Thoracic aorta endothelial cell (primary cell): ENCODE measurements at places on chromosomes 16 and 17. TPM values are rescaled to one million over a fixed set of nuclear protein-coding genes. Genes with fewer than 3 reads are reported as not detected.

Gene SETD6
- total RNA-seq: 11.1 and 12.4 TPM in 2 replicates

Gene RNF43
- 0.66 TPM in 1 of 2 replicates, not detected in the other for total RNA-seq

Gene FMNL1
- total RNA-seq: 0.93 and 1.1 TPM in 2 replicates

Gene CISD3
- 3.2 and 4.6 TPM in 2 replicates for total RNA-seq

Gene TMC7
- total RNA-seq: 4.2 and 5.6 TPM in 2 replicates

Gene TMEM114
- total RNA-seq: not detected in 2 replicates

Gene ARL4D
- total RNA-seq: 5.3 and 5.5 TPM in 2 replicates

Gene FBXL19
- 20.6 and 33.5 TPM in 2 replicates for total RNA-seq

Gene TMED6
- 0.13 and 0.14 TPM in 2 replicates for total RNA-seq

Gene LDHD
- 0.72 and 0.80 TPM in 2 replicates for total RNA-seq

Gene C16orf54
- total RNA-seq: not detected in 2 replicates

Gene TRAPPC1
- total RNA-seq: 45.9 and 46.4 TPM in 2 replicates

Gene PTX4
- total RNA-seq: not detected in 2 replicates

Gene KRTAP2-2
- not detected in 2 replicates for total RNA-seq

Gene CMTM2
- not detected in 2 replicates for total RNA-seq

Gene CCL7
- 0.29 and 0.53 TPM in 2 replicates for total RNA-seq

Gene CCL3
- not detected in 2 replicates for total RNA-seq

Gene ITGAL
- not detected in 2 replicates for total RNA-seq
